ENCODE measurements at places on chromosomes 12 and 14.

GRCh38 chr12:43198608-43199007 is 353.4 kb downstream of the ADAMTS20 start:
- DNase-seq: no peak

- DNase-seq: no peak
These were observed 19.8 kb downstream of the TSPAN8 start for GRCh38 chr12:71138011-71138410.

DNA sequence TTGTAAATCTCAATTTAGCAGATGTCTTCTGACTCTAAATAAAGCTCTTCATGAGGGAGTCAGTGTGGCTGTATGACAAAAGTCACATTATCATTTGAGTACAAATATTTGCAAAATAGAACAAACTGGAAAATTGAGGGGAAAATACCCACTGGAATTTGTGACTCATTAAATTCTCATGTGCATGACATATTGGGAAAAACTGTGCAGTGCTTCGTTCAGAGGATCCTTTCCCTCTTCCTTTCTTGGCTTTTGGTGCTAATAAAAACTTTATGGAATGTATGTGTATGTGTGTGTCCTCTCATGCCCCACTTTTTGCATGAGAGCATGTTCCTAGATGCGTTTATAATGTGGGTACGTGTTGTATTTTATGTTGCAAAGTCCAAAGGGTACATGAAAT is 267.8 kb downstream of the KTN1 start:
- DNase-seq: no peak

DNA sequence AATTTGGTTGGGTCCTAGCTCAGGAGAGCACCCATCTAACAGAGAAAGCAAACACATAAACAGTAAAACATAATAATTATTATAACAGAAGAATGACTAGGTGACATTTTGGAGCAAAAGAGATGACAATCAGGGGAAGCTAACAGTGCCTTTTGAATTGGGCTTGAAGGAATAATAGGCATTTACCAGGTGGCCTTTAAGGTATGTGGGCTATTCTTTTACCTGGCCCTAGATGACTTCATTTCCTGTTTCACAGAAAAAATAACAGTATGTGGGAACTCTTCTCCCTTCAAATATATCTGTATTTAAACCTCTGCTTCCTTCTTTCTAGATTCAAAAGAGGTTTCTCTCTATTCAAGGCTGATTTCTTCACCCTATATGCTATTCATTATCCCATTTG is 3.8 kb downstream of the IRAK4 start:
- DNase-seq: no peak

- DNase-seq: no peak
These were observed 63.6 kb upstream of the PWP1 start for GRCh38 chr12:107622001-107622400.

- no peak for DNase-seq
These were observed 6.5 kb downstream of the CYP46A1 start for GRCh38 chr14:99690636-99691035.

DNA sequence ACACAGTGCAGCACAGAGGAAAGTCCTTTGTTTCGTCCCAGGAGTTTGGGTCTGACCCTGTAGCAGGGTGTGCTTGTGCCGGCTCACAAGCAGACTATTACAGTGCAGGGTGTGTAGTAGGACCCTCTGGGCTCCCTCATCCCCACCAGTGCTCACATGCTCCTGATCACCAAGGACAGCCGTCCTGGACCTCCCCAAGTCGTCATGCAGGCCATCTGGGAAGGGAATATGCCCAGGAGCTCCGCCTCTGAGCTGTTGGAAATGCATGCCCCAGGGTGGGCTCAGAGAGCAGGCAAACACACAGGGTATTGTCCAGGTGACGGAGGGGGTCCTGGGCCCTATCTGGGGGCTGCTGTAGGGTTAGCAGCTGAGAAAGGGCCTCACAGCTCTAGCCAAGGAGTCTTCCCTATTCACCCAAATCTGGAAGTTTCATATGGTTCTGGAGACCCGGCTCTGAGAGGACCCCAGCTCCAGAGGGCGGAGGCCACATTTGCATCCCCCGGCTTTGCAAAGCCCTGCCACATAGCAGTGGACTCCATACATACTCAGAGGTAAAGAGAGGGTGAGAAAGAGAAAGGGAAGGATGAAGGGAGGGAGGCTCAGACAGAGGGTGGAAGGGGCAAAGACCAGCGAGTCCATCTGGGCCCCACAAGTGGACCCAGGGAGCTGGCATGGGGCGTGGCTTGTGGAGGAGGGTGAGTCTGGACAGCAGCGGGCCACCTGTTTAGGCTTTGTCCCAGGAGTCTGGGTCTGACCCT is 53.5 kb upstream of the PPP2R5C start:
- no peak for DNase-seq

- no peak for DNase-seq
These were observed 306.3 kb upstream of the FLRT2 start for GRCh38 chr14:85223667-85224066.

DNA sequence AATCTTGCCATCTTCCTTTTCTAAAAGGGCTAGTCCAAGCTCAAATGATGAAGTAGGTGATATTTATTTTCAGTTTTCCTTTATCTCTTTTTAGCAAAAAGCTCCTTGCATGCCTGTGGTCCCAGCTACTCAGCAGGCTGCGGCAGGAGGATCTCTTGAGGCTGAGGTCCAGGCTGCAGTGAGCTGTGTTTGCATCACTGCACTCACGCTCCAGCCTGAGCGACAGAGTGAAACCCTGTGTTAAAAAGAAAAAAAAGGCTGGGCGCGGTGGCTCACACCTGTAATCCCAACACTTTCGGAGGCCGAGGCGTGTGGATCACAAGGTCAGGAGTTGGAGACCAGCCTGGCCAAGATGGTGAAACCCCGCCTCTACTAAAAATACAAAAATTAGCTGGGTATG is 5.0 kb downstream of the TMEM116 start:
- DNase-seq: no peak

DNA sequence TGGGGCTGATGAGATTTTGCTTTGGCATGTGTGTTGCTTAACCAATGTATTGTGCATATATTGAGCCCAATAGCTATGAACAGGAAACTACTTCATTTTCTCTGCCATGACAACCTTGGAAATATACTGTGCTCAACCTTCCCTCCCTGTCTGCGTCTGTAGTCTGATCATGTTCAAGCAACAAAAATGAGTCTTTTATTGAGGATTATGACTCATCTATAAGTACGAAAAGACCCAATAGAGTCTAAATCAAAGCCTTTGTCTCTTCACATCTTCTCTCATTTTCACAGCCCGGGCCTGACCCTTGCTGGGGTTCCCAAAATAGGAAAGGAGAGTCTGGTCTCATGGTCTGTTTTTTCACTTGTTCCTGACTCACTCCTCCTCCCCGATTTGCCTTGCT is 158.2 kb downstream of the CAND1 start:
- DNase-seq: no peak

DNA sequence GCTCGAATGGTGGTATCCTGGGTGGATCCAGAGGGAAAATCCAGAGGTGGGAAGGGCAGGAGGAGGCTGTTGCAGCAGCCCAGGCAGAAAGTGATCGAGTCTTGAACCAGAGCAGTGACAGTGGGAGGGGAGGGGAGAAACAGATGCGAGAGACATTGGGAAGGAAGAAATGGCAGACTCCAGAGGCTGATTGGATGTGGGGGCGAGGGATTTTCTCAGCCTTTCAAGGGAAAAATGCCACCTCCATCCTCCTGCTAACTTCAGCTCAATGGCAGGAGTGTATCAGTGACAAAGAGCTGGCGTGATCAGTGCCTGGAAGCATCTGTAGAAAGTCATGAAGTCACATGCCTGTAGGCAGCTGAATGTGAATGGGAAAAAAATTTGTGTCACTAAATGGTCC is 38.6 kb upstream of the NRXN3 start:
- no peak for DNase-seq

DNA sequence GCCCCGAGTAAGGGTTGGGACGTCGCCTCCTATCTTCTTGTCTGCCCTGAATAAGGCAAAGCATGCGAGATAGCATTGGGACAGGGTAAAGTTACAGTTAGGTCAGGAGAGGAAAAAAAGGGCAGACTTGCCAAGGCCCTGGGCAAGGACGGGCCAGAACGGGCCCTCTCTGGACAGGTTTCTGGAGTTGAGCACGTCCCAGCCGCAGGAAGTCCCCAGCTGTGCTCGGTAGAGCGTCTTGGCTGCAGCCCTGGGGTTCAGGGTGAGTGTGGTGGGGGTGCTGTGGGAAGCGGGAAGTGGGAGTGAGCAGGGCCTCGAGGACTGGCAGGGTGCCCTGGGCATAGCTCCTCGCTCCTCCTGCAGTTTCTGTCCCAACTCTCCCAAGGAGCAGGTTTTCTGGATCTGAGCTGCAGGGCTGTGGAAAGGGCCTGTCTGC is 5.4 kb downstream of the RPS6KL1 start:
- no peak for DNase-seq

Measured in activated T-helper 1 cell treated with anti-CD3 and anti-CD28 coated beads, Interleukin-12 subunit alpha, Interleukin-12 subunit beta, Interleukin-2, Interleukin-4 antibody, amounts not matched to agents 30 ng/mL and 10 ng/mL and 1 ng/mL, durations not matched to agents 14 hours and 24 hours and 36 hours (primary cell).